SHP77 treated with DMSO at 0.1 percent for 48 hours (cell line): ENCODE measurements at places on chromosomes 1 and 21.

DNA sequence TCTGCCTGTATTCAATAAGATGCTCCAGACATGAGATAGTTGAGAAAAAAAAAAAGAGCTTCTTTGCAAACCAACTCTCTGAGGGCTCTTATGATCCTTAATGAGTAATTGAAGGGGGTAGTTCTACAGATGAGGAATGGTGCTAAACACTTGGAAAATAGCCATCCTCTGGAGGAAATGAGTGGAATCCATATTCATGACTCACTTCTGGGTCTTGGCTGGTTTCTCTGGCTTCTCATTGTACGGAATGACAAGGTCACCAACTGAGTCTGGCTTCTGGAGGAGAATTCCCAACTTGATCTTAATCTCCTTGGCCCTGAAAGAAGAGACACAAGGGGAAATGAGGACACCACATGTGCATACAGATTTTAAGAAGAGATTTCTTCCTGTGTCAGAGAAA lies 34.7 kb downstream of the RGS5 start:
- DNase-seq = no peak

DNA sequence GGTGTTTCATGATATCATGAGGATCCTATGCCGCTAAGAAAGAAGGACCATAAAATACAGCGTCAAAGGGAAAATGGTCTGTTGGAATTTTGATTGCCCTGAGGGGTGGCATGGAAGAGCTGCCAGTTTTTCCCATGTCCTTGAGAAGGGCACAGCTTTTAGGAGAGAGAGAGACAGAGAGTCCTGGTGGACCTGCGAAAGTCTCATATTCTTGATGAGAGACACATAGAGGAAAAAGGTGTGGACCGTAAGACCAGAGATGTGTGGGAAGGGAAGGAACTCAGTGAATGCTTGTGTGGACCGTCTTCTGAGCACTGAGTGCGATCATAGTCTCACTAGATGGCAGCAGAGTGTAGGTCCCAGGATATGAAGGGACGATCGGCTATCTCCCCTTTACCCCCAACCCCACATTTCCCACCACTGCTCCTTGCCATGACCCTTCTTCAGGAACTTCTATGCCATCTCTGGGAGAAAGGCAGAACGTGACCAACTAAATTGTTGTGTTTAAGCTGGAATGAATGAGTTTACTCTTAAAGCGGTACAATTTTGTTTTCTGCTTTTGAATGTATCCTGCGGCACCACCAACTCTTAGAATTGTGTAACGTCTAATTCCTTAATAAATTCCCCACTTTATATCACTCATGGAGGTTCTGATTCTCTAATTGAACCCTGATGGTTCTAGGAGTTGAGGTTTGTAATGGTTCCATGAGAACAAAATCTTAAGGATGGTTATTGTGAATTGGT lies 117.7 kb downstream of the CTH start:
- no peak for DNase-seq

DNA sequence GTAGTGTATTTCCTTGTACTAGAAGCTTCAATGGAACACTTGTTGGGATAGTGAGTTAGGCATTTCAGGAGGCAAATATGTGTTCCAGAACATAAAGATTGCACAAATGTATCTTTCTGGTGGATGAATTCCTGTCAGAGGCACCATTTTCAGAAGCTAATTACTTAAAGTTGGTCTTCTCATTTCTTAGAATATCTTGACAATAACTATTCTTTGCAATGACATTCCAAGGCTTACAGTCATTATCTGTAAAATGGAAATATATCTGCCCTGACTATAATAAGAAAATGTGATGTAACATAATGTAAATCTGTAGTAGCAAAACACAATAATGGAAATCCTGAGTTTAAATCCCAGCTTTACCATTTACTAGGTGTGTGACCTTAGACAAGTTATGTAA lies 2.7 kb downstream of the VCAM1 start:
- DNase-seq = no peak

GRCh38 chr1:60867782-60868181 lies 214.6 kb upstream of the NFIA start:
- no peak for DNase-seq

DNA sequence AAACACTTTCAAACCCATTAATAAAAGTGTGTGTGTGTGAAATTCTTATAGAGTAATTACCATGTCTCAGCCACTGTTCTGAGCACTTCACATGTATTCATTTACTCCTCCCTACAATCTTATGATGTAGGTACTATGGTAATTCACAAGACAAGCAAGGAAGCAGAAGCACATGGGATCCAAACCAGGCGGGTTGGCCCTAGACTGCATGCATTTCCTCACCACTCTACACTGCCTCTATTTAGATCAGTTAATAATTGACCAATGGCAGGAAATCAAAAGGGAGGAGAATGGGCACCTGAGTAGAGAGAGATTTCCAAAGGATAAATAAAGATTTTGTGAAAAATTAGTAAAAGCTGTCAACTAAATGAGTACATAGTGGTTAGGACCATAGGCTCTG lies 15.7 kb downstream of the MAP3K21 start:
- DNase-seq = no peak

- no peak for DNase-seq
These were observed 2.2 kb upstream of the UBE2J2 start for GRCh38 chr1:1275836-1276235.

DNA sequence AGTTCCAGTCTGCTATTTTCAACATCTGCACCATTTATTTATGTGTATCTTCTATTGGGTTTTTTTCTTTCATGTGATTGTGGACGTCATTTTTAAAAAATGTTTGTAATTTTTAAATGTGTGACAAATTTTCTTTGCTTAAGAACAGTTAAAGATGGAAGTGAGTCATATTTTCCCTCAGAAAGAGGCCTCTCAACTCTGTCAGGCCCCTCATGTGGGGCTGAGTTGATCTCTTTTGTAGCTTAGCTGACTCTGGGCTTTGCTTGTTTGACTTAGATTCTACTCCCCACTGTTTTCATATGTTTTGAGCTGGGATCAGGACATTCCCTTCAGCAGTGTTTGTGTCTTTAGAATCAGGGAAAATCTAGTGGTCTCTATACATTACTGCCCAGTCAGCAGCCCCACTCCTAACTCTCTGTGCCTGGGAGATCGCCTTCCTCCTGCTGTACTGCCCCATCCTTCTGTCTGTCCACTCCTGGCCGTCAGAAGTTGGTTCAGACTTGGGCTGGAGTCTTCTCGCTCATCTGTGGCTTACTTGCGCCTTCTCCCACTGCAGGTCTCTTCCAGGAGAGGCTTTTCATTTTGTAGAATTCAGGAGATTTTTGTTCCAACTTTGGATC lies 137.4 kb downstream of the DYRK1A start:
- DNase-seq = no peak

- no peak for DNase-seq
These were observed 9.3 kb upstream of the DHRS3 start for GRCh38 chr1:12627296-12627695.

DNA sequence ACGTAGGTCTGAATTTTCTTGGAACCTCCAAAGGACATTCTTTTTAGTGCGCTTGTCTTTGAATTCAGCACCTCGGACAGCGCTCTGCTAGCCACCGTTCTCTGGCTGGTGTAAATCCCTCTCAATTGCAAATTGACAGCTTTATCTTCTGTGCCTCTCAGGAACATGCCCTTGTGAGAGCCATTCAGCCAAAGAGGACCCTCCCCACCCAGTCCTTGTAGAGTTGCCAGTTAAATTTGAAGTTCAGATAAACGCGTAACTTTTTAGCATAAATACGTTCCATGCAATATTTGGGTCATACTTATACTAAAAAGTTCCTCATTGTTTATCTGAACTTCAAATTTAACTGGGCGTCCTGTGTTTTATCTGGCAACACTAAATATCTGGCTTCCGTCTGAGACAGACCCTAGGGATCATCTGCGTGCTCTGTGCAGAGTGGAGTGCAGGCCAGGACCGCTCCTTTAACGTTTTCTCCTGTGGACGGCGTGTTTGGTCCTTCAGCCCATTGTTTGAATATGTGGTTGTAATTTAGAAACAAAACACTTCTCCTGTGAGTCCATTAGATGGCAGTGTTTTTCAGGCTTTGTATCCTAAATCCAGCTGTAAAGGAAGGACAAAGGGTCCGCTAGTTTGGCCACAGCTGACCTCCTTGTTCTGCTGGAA lies 7.0 kb downstream of the KCNAB2 start:
- DNase-seq = peak; percentile 35

- no peak for DNase-seq
These were observed 31.6 kb upstream of the ETS2 start for GRCh38 chr21:38774152-38774551.

- no peak for DNase-seq
These were observed 2.9 kb upstream of the CCN1 start for GRCh38 chr1:85577419-85578320.
